H4 (cell line): ENCODE measurements at places on chromosomes 2 and 18.

GRCh38 chr2:8885449-8886201, 48.2 kb upstream of the KIDINS220 start:
- no peak for DNase-seq

- DNase-seq, result no peak
These were observed 1920.1 kb upstream of the CELF4 start for GRCh38 chr18:39485696-39486095.

- DNase-seq, result no peak
These were observed 464.2 kb downstream of the MEIS1 start for GRCh38 chr2:66899109-66899508.

GRCh38 chr2:96875498-96876268, 5.8 kb upstream of the SEMA4C start:
- no peak for DNase-seq

- DNase-seq, result no peak
These were observed 215.9 kb downstream of the SEPTIN10 start for GRCh38 chr2:109397893-109398292.

GRCh38 chr2:224181534-224182155, 142.6 kb upstream of the SERPINE2 start:
- DNase-seq, result no peak

- no peak for DNase-seq
These were observed 216.9 kb upstream of the LRP1B start for GRCh38 chr2:142347751-142348150.
